ENCODE measurements at places on chromosomes 13 and 19.

DNA sequence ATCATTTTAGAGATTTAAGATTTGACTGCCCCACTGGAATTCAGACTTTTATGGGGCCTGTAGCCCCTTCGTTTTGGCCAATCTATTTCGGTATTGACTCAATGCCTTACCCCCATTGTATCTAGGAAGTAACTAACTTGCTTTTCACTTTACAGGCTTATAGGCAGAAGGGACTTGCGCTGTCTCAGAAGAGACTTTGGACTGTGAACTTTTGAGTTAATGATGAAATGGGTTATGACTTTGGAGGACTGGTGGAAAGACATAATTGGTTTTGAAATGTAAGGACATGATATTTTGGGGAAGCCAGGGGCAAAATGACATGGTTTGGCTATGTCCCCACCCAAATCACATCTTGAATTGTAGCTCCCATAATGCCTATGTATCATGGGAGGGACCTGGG, 463.0 kb upstream of the KLHL1 start:
- DNase-seq = no peak

DNA sequence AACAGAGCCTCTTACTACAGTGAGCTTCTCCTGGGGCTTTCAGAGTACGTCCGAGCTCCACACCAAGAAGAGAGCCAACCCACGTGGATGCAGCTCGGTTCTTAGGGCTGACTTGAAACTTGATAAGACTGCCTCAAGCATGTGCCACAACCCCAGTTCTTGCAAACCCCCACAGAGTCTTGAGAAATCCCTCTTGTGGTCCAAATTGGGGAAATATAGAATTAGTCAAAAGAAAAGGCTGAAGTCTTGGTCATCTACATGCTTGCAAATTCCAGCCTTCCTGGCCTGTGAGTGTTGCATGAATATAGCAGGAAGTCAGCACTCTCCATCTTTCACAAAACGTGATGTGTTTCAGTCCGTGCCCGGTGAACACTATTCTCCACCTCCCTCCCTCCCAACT, 95.2 kb downstream of the GGACT start:
- DNase-seq = no peak

GRCh38 chr13:37319031-37319443, 213.6 kb upstream of the CSNK1A1L start:
- no peak for DNase-seq

GRCh38 chr19:58586133-58586765, 13.1 kb upstream of the MZF1 start:
- no peak for DNase-seq

Data from T1000 (cell line).